Substantia nigra (tissue), 51 donors: ENCODE measurements at places on chromosomes 7 and 10.

- no peak for DNase-seq
Observed at GRCh38 chr7:106583100-106583499, 77.9 kb downstream of the CCDC71L start.

GRCh38 chr7:107628461-107629064 is 32.1 kb upstream of the SLC26A4 start:
- DNase-seq: no peak

GRCh38 chr10:61052469-61053205 is 108.7 kb upstream of the RHOBTB1 start:
- no peak for DNase-seq

DNA sequence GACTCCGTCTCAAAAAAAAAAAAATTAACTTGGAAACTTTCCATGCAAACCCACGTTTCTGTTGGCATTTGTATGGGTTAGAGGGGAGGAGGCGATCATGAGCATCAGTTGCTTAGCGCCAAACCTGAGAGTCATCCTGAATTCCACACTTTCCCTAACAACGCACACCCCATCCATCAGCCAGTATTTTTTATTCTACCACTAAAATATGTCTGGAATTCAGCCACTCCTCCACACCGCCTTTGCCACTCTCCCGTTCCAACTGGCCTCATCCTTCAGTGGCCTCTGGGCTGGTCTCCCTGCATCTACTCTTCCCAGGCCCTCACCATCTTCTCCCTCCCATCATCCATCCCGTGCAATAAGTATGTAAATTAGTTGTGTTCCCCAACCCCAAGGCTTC is 4.7 kb upstream of the LMBR1 start:
- no peak for DNase-seq

DNA sequence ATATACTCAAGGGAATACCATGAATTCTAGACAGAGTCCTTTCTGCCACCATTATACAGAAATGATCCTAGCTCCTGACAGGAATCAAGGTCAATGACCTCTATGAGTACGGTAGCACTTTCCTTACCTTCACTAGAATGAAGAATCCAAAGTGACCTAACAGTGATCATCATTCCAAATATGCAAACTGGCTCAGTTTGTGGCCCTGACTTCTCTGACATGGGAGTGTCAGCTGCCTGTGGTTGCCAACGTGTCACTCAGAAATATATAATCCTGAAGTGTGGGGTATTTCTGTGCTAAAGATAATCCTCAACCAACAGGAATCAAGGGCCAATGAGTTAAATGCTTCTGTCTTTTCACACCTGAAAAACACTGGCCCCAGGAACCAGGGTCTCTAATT is 45.7 kb downstream of the COPG2 start:
- DNase-seq: no peak

DNA sequence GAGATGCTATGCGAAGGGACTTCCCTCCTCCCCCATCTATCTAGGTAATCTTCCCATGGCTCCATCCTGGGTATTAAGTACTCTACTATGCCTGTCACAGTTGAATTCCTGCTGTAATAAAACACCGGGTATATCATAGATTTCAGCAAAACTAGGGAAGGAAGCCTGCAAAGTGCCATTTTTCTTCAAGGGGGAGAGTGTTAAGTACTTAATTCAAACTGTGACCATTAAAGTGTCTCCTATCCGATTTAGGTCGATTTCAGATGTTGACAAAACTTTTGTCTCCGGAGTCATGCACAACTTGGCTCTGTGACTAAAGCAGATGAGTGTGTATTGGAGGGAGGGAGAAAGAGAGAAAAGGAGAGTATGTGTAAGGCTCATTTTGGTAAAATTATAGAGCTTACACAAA is 4.6 kb downstream of the HOXA4 start:
- DNase-seq: no peak

DNA sequence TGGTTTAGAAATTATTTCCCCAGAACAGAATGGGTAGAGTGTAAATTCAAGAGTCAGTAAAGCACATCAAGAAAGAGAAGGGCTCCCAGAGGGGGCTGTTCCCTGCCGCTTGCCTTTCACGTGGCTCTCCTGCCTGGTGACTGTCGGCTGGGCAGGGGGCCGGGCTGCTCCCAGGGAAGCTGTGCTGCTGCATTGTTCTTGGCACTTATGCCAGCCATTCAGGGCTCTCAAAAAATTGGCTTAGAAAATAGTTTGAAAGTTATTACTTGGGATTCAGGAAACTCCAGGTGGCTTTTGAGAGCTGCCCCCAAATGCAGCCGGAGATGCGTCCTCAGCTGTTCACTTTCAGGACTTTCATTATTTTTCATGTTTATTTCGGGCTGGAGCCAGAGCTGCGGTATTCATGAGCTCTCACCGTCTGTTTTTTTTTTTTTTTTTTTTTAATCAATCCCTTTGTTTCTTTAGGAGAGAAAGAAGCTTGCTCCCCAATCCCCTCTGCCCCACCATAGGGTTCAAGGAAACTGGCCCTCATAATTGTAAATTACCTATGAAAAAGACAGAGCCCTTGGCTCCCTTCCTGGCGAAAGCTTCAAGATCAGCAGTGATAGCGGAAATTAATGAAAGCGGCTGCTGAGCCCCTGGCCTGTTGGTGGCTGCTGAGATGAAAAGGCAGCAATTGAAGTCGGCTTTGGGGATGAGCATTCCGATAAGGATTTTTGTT is 94.1 kb downstream of the SORCS3 start:
- no peak for DNase-seq

- DNase-seq: no peak
Observed at GRCh38 chr7:27148031-27148755, 619 bp upstream of the HOXA6 start.

- no peak for DNase-seq
Observed at GRCh38 chr7:102253973-102254370, 32.7 kb upstream of the SH2B2 start.

DNA sequence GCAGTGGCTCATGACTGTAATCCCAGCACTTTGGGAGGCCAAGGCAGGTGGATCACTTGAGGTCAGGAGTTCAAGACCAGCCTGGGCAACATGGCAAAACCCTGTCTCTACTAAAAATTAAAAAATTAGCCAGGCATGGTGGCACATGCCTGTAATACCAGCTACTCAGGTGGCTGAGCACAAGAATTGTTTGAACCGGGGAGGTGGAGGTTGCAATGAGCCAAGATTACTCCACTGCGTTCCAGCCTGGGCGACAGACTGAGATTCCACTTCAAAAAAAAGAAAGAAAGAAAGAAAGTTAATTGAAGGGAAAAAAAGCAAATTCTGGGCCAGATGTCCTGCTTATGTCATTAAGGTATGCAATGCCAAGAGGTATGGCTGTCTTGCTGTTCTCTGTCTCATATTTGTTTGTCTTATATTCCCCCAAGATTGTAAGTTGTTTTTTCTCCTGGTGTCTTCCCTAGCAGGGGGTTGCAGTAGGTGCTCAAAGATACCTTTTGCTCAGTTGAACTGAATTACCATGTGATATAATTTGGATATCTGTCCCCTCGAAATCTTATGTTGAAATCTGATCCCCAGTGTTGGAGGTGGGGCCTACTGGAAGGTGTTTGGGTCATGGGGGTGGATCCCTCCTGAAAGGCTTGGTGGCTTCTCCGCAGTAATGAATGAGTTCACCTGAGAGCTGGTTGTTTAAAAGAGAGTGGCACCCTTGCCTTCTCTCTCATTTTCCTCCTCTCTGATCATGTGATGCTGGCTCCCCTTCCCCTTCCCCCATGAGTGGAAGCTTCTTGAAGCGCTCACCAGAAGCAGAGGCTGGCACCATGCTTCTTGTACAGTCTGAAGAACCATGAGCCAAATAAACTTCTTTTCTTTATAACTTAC is 60.9 kb downstream of the MYOF start:
- DNase-seq: no peak

DNA sequence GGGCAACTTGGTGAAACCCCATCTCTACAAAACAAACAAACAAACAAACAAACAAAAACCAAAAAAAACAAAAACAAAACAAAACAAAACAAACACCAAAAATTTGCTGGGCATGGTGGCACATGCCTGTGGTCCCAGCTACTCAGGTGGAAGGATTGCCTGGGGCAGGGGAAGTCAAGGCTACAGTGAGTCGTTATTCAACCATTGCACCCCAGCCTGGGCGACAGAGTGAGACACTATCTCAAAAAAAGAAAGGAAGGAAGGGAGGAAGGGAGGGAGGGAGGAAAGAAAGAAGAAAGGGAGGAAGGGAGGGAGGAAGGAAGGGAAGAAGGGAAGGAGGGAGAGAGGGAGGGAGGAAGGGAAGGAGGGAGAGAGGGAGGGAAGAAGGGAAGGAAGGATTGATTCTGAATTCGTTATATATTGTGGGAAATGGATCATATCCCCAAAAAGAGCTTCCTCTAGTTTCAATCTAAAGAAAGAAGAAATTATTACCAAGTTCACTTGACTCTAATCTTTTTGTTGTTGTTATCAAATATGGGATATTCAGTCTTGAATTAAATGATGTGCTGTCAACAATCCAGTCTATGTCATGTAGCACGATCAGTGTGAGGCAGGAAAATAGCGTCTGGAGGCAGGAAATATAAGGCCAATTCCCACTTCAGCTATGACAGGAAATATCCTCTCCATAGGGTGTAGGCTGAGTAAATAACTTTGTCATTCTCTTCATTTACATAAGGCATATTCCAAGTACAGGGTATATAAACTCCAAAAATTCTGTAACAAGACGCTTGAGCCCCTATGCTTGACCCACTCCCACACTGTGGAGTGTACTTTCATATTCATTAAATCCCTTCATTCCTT is 26.2 kb upstream of the TRIM24 start:
- DNase-seq: no peak

GRCh38 chr7:17206349-17206905 is 92.0 kb upstream of the AHR start:
- no peak for DNase-seq

GRCh38 chr10:116723428-116724281 is 18.7 kb downstream of the HSPA12A start:
- no peak for DNase-seq

- no peak for DNase-seq
Observed at GRCh38 chr7:48511080-48511479, 339.8 kb downstream of the ABCA13 start.

- no peak for DNase-seq
Observed at GRCh38 chr7:92076509-92076908, 57.8 kb downstream of the CYP51A1 start.

DNA sequence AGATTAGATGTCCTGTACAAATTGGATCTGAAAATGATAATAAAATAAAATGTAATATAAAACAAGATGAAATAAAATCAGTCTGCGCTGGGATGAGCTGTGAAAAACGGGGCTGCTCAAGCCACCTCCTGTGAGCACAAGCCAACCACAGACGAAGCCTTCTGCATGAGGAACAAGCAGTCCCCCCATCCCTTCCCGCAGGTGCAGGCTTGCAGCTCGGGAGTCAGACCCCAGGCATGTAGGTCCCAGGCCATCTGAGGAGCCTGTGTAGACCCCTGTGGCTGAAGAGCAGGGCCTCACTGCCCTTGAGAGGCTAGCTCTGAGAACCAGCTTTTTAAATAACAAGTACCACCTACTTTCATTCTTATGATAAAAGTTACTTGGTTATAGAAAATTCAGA is 123.4 kb downstream of the TNS3 start:
- no peak for DNase-seq
